ENCODE measurements at places on chromosomes 6 and 20.

DNA sequence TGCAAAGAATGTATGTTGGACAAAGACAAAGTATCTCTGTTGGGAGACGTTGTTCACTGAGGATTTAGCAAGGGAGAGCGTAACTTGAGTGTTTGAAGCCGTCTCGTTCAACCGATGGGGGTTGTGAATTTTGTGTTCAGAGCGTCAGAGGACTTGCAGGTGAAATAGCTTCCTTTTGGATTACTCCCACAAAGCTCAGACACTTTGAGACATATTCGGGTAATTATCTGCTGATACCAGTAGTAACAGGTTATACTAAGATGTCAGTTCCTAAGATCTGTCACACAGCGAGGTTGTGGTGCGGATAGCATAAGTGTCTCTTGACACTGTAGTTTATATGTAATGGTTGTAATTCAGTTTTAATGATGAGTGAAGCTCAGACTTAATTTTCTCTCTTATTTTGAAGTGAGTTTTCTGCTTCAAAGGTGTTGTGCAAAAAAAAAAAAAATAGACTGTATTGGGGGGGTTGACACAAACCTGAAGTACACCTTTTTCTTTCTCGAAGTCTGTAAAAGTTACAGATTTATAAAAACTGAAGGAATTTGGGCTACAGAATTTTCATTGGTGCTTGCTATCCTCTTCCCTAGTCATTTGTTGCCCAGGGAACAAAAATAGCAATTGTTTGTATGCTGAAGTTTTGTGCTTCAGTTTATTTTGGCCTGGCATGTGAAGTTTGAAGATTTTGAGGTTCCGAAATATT, 1.7 kb downstream of the ASXL1 start:
- no peak for DNase-seq

GRCh38 chr20:61982191-61982950, 83.3 kb downstream of the TAF4 start:
- DNase-seq: no peak

GRCh38 chr6:77015350-77015749, 447.9 kb downstream of the HTR1B start:
- no peak for DNase-seq

DNA sequence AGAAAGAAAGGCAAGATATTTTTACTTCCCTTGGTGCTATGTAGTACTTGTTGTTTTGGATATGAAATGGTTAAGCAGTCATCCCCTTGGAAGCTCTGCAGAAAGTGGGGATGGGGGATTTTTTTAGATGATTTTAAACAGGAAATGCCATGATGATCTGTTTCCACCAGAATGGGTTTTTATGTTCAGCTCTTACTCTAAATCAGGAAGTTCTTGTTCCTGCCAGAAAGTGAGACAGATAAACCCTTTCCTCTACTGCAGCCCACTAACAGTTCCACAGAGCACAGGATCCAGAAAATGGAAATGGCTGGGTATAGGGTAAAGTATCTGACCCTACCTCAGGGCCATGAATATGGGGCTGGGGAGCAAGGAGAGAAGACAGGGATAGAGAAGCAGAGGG, 32.1 kb upstream of the PPP1R3G start:
- peak; percentile 48 for DNase-seq

DNA sequence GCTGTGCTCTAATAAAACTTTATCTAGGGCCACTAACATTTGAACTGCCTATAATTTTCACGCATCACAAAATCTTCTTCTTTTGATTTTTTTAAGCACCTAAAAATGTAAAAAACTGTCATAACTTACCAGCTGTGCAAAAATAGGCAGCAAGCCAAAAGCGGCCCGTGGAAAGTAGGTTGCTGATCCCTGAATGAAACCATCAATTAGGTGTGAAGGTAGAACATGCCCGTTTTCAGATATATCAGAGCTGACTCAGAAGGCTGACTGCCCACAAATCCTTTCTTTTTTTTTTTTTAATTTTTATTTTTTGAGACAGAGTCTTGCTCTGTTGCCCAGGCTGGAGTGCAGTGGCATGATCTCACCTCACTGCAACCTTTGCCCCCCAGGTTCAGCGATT, 4.9 kb upstream of the IPCEF1 start:
- DNase-seq: no peak

GRCh38 chr6:168441434-168442391, 729 bp downstream of the SMOC2 start:
- DNase-seq: no peak

- DNase-seq: no peak
These were observed 247.0 kb downstream of the PHACTR1 start for GRCh38 chr6:12963567-12963966.

- no peak for DNase-seq
These were observed 153.7 kb downstream of the HACE1 start for GRCh38 chr6:104705916-104706442.

- DNase-seq: no peak
These were observed 18.3 kb downstream of the RNF8 start for GRCh38 chr6:37372116-37372515.

DNA sequence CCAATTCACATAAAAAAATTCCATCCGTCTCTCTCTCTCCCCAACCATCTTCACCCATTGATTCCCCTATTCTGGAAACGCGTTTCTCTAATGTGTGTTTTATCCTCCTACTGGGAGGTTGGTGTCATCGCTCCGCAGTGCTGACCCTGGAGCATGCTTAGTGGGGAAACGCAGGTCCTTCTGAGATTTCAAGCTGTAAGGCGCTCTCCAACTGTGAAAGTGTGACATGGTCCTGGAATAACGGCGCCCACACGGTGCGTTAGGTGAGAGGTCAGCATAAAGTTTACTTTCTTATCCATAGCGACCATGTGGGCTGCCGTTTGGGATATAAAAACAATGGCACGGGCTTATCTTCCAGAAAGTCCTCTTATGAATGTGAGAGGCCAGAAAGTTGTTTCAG, 123.9 kb downstream of the WDR27 start:
- no peak for DNase-seq

DNA sequence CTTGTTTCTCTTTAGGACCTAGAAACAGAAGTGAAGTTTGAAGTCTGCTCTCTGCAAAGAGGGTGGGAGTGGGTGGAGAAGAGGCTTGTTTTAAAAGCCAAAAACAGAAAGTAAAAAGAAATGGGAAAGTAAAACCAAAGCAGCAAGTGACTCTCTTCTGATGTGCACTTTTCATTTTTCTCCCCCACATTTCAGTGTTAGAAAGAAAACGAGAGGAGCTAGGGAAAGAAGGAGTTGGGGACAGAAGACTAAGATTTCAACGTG, 1.3 kb downstream of the C6orf141 start:
- peak; percentile 50 for DNase-seq

DNA sequence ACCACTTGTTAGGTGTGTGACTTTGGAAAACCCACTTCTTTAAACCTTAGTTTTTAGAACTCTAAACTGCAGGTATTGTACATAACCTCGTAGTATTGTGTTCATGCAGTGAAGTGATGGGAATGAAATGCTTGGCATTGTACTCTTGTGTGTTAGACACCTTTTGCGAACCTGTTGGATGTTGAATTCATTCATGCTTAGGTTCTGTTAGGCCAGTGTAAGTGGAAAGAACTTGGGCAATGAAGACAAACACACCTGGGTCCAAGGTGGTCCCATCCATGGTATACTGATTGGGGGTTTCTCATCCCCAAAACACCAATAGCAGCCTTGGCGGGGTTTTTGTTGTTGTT, 1.2 kb downstream of the ANKRD6 start:
- no peak for DNase-seq

DNA sequence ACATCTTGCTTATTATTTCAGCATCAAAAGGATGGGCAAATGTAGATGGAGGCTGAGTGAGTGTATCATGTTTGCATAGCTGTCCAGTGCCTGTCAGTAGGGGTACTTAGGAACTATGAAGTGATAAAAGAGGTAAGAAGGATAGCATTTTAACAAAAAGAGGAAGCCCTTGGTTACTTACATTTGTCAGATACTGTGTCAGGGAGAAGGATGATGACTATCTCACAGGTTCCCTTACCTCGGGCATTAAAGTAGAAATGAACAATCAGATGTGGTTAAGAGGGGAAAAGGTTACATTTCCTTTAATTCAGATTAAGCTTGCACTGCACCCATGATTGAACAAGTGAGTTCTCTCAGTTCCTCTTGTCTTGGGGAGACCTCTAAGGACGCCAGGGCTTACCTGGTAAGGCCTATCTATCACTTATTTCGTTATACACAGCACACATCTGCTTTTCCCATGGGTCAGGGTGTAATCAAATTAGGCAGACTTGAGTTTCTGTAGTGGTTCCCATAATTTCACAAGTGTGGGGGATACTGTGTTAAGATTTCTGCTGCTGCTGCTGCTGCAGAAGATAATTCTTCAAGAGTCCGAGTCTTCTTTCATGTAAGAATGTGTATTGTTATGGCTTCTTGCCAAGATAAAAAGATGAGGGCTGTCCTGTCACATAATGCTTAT, 4.5 kb downstream of the FOXO3 start:
- no peak for DNase-seq

DNA sequence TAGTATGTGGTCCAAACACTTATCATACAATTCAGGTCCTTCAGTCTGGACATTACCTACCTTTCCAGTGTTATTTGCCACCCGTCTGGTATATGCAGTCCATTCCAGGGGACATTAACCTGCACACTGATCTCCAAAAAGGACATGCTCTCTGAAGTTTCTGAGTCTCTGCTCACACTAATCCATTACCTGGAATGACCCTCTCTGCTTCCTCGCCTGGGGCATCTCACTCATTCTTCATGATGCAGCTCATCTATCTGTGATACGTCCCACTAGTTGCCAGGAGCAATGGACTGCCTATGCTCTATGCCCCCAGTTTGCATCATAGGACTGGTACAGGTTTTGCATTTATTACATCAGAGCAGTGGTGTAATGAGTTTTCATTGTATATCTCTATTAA, 5.9 kb upstream of the TUBB2B start:
- no peak for DNase-seq

- no peak for DNase-seq
These were observed 82.5 kb upstream of the PDE10A start for GRCh38 chr6:165745492-165745891.

DNA sequence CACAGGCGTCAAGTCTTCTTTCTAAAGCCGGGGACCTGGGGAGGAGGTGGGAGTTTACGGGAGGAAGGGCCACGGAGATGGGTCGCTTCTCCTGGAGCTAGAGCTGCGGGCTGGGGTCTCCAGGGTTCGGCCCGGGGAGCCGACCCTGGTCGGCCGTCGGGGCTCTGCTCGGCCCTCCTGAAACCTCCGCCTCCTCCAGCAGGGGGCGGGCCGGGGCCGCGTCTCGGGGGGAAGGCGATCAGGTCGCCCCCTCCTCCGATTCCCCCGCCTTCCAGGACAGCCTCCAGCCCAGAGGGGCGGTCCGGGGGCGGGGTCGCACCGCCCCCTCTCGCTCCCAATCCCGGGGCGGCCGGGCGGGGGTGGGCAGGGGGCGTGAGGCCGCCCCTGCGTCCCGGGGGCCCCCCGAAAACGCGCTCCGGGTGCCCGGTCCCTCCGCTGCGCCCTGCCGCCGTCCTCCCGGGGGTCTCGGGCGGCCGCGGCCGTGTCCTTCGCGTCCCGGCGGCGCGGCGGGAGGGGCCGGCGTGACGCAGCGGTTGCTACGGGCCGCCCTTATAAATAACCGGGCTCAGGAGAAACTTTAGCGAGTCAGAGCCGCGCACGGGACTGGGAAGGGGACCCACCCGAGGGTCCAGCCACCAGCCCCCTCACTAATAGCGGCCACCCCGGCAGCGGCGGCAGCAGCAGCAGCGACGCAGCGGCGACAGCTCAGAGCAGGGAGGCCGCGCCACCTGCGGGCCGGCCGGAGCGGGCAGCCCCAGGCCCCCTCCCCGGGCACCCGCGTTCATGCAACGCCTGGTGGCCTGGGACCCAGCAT, at the start of gene CEBPB:
CEBPB (plus strand) TSS at position 580 of the 814 bp plus-strand sequence; CDS start at position 784, 204 bp downstream.
- DNase-seq: peak; percentile 98

DNA sequence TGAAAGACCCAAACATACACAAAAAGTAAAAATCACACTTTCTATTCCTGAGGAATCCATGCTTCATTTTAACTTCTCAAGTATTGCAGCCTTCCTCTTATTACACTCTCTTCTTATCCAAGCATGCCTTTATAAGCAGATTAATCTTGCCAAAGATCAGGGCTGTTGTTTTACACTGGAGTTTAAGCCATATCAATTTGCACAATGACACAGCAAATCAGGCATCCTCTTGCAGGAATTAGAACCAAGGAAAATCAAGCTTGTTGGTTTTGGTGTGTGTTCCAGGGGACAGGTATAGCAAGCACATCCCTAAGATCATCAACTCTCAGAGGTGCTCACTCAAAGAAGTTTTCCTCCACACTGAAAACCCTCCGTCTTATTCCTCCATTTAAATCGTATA, 69.5 kb downstream of the CYP39A1 start:
- no peak for DNase-seq

DNA sequence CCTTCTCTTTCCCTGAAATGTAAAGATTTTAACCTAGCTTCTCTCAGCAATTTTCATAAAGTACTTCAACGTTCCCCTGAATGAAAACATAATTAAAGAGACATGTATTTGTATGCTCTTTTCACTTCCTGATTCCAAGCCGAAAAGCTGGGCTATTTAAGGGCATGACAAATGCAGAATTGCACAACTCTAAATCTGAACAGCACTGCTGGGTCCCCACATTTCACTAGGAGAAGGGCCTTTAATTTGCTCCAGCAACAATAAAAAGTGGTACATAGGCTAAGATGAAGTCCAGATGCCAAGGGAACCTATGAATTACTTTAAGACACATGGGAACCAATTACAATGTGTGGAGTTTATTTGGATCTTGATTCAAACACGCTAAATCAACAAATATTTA, 42.0 kb downstream of the IRAK1BP1 start:
- DNase-seq: peak; percentile 75

GRCh38 chr20:24022621-24023180, 34.1 kb upstream of the GGTLC1 start:
- DNase-seq: no peak

DNA sequence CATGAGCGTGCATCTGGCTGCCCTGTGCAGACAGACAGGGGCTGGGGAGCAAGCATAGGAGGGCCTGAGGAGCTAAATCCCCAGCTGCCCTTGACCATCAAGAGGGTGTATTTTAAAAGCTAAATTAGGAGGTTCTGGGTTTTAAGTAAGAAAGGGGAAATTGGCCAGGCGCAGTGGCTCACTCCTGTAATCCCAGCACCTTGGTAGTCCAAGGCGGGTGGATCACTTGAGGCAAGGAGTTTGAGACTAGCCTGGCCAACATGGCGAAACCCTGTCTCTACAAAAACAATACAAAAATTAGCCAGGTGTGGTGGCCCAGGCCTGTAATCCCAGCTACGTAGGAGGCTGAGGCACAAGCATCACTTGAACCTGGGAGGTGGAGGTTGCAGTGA, 27.8 kb downstream of the SERPINB6 start:
- no peak for DNase-seq

All from suppressor macrophage treated with lipopolysaccharide for 4 hours (primary cell).